ENCODE measurements at places on chromosomes 6 and 20. TPM values are rescaled to one million over a fixed set of nuclear protein-coding genes. Genes with fewer than 3 reads are reported as not detected.

- DNase-seq = no peak
These were observed 832.2 kb downstream of the EYS start for GRCh38 chr6:64874776-64875175.

- no peak for DNase-seq
These were observed 1009.2 kb upstream of the GJE1 start for GRCh38 chr6:141123497-141123896.

- DNase-seq = no peak
These were observed 9.0 kb upstream of the MRPS10 start for GRCh38 chr6:42226645-42227143.

DNA sequence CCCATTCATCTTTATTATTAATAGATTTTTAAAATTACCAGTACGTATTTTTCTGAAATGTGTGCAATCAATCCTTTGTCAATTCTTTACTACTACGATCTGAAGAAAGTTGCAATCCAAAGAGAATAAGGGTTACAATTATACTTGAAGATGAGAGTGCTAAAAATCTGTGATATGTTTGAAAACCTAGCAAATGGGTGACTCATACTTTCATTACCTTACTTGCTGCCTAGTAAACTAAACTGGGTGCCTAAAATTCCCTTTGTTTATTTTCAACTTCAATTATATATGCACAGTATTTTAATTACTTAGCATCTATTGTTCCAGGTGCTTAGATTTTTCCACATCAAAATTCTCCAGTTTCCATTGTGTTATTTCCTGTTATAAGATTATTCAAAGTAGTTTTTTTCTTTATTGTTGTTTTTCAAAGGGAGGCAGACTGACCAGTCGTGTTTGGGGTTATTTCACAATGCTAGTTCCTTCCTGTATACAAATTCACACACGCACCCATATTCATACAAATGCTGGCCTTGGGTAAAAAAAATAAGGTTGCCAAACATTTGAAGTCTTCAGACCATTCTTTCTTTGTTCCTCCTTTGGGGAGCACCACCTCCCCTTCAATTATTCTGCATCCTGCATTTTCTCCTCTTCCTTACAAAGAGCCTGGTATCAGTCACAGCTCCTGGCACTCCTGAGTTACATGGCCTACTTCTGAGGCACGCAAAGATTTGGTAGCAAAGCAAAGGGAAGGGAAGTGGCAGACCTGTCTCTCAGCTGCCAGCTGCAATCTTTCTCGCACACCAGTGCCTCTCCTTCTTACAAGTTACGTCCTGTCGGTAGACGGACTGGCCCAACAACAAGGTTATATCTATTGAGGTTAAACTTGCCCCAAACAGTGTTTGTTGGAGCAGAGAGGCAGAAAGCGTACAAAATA, 16.2 kb upstream of the FAM135A start:
- DNase-seq = no peak

DNA sequence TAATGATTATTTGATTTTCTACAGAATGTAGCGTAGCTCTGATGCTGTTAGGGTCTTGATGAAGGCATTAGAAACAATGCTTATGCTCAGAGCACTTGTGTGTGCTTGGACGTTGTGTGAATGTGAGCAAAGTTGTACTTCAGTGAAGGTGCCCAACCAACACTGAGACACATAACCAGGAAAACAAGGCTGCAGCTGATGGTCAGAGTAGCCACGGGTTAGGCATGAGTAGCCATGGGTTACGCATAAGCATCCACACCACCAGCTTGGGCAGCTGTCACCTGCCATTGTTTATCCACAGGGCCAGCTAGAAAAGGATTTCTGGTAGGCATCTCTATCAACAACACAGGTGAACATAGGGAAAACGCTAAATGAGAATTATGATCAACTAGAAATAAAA, 326.6 kb downstream of the NRN1 start:
- DNase-seq = no peak

- DNase-seq = no peak
These were observed 249.9 kb downstream of the CBLN4 start for GRCh38 chr20:55755411-55755810.

DNA sequence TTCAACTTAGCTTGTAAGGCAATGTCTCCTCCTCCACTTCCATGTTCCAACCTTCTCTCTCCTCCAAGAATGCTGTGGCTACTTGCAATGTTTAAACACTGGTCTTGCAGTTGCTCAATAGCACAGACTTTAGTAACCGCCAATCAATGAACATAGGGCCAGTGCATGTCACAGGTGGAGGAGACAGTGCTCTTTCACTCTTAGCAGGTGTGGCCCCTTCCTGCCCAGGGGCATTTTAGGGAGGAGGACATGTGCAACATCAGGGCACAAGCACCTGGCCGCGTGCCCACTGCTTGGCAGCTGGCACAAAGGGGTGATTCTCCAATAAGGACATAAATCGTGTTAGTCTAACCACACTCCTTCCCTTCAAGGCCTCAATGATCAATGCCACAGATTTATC, 41.3 kb downstream of the ADGRF1 start:
- DNase-seq = no peak

GRCh38 chr6:1820714-1821113, 211.0 kb downstream of the FOXC1 start:
- no peak for DNase-seq

- DNase-seq = no peak
These were observed 47.2 kb downstream of the MUC22 start for GRCh38 chr6:31057426-31058003.

- DNase-seq = no peak
These were observed 57.0 kb downstream of the RNF144B start for GRCh38 chr6:18444111-18444510.

DNA sequence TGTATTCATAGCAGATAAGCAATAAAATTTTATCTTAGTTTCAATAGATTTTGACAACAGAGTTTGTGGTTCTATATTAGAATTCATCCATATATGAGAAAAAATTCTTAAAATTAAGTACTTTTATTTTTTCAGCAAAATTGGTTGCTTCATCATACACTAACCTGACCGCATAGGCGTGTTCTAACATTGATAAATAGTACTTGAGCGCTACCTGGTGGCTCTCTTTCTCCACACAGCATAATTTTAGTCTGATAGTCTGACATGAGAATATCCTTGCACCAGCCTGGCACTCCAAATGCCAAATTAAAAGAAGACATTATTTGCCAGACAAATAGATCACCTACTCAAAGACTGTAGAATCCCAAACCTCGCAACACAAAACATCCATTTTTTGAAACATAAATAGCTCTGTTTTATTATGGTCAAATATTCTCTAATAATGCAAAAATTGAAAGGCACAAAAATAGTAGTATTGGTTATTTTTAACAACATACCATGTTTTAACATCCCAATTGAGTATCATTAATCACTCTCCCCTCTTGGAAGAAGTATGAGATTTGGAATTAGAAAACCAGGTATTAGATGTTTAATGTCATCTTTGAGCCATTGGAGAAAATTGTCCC, 33.0 kb upstream of the FILIP1 start:
- DNase-seq = peak; percentile 18

GRCh38 chr6:31582230-31582643, at the start of gene LTB:
Gene LTB (minus strand): TSS chr6:31582424. CDS start chr6:31582417, 7 bp downstream.
- no peak for DNase-seq

- no peak for DNase-seq
These were observed 188.3 kb downstream of the SASH1 start for GRCh38 chr6:148530976-148531375.

DNA sequence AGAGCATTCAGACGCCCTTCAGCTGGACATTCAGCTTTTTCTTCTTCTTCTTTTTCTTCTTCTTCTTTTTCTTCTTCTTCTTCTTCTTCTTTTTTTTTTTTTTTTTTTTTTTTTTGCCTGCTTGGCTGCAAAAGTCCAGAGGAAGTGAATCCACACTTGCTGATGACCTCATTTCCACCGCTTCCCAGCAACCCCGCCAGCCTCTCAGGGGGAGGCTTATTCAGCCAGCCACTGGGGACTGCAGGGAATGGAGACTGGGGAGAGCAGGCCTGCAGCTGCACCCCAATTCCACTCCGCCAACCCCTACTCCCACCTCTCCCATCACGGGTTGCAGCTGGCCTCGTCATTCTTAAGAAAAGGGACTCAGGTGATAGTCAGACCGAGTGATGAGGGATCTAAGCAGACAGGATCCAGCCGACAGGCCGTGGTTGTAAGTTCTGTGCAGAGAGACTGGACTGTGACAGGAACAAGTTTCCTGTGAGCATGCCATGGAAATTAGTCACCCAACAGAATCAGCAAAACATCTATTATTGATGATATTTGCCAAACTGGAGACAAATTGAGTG, 59.0 kb upstream of the QKI start:
- DNase-seq = no peak

DNA sequence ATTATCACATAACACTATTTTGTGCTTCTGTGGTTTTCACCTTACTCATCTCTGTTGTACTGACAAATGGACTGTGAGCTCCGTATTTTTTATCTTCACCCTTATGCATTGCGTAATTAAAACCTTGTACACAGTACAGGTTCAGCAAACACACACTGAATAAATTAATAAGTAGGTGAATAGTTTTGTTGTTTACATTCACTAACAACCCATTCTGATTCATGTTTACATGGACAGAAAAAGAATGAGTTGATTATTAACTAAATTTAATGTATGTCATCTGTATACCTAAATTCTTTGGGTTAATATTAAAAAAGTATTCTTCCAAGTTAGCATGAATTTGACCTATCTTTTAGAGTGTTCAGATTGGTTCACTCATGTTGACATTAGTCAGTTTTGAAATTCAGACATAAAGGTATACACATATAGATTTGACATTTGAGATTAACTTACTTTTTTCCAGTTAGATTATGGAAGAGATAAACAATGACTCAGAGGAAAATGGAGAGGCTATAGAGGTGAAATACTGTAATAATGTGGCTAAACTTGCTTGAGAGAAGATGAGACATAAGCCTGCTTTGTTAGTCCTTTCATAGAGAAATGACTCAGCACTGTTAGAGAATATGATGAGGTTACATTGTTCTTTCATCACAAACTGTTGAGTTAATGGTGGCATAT, 541.7 kb upstream of the FLRT3 start:
- DNase-seq = no peak

- no peak for DNase-seq
These were observed 18.7 kb upstream of the LY86 start for GRCh38 chr6:6569811-6570164.

- no peak for DNase-seq
These were observed 128.6 kb upstream of the BACH2 start for GRCh38 chr6:90425161-90425641.

DNA sequence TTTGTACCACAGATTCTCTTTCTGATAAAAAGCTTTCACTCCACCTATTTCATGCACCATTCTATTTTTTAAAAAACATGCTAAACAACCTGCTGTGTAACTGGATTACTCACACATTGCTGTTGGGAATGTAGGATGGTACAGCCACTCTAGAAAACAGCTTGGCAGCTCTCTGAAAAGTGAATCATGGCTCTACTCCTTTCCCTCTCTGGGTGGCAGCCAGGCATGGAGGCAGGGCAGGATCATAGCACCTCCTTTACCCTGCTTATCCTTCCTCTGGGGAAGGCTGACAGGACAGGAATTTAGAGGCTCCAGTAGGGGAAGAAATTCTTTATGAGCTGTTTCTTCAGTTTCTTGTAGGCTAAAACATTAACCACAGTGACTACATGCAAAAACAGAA, 6.7 kb upstream of the VNN2 start:
- no peak for DNase-seq

- DNase-seq = no peak
These were observed 10.2 kb upstream of the EPB41L1 start for GRCh38 chr20:36144336-36144735.

DNA sequence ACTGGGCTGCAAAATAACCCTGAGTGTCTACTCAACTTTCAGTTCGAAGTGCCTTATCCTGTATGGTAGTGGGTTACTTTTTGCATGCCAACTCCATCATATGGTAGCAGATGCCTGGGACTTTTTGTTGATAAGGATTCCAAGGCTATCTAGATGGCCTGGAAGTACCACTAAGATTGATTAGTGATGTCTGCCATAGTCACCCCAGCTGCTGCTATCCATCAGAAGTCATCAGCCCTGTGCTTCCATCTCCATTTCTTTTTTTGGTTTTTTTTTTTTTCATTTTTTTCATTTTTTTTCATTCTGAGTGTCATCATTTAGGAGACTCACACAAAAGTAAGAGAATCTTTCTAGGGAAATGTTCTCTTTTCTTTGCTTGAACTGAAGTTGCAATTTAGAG, 217.4 kb upstream of the PLCB4 start:
- no peak for DNase-seq

GRCh38 chr20:2706688-2707352, 14.2 kb downstream of the EBF4 start:
- DNase-seq = no peak

The PTGIS gene
- 118 TPM for total RNA-seq

The ATP6V1G2 gene
- total RNA-seq = 3.3 TPM

The LRRC73 gene
- total RNA-seq = not detected

The TNF gene
- total RNA-seq = not detected

The CAGE1 gene
- not detected for total RNA-seq

The MICAL1 gene
- total RNA-seq = 25.5 TPM

The HNF4A gene
- total RNA-seq = not detected

The CLPSL2 gene
- not detected for total RNA-seq

The DAAM2 gene
- 21.1 TPM for total RNA-seq

The TNNC2 gene
- total RNA-seq = 23.2 TPM
